ENCODE measurements at places on chromosomes 13 and 19. TPM values are rescaled to one million over a fixed set of nuclear protein-coding genes. Genes with fewer than 3 reads are reported as not detected.
A peak's percentile ranks its signal among the peaks of the same experiment; 100 is the strongest.

DNA sequence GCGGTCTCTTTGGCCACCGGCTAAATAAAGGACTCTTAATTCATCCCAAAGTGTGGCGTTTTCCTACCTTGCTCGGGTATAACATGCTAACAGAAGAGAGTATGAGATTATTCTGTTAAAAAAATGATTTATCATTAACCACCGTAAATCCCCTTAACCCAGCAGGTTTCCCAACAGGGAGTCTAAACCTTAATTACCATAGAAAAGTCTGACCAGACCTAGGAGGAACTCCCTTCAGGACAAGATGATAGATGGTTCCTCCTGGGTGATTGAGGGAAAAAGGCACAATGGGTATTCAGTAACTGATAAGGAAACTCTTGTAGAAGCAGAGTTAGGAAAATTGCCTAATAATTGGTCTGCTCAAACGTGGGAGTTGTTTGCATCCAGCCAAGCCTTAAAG, 193.7 kb downstream of the ZNF737 start:
- DNase-seq: no peak

DNA sequence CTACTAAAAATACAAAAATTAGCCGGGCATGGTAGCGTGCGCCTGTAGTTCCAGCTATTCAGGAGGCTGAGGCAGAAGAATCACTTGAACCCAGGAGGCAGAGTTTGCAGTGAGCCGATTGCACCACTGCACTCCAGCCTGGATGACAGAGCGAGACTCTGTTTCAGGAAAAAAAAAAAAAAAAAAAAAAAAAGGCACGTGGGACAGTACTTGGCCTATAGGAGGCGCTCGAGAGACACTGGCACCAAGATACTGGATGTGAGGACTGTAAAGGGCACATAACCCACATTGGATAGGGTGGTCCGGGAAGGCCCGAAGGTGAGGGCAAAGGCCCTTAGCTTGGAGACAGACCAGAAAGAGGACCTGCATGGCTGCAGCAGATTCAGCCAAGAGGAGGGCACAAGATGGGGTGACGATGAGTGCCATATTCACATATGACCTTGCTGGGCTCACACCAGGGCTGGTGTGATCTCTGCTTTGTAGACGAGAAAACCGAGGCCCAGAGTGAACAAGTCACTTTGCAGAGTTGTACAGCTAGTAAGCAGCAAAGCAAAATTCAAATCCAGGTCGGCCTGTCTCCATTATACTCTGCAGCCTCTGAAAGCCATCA, 89.4 kb downstream of the DPF1 start:
- no peak for DNase-seq

The LGALS14 gene
- not detected for total RNA-seq

- no peak for DNase-seq
These were observed 58.6 kb downstream of the WASF3 start for GRCh38 chr13:26616126-26616525.

The TUBB4A gene
- 0.26 TPM for total RNA-seq

The LAIR1 gene
- not detected for total RNA-seq

The SLITRK6 gene
- not detected for total RNA-seq

DNA sequence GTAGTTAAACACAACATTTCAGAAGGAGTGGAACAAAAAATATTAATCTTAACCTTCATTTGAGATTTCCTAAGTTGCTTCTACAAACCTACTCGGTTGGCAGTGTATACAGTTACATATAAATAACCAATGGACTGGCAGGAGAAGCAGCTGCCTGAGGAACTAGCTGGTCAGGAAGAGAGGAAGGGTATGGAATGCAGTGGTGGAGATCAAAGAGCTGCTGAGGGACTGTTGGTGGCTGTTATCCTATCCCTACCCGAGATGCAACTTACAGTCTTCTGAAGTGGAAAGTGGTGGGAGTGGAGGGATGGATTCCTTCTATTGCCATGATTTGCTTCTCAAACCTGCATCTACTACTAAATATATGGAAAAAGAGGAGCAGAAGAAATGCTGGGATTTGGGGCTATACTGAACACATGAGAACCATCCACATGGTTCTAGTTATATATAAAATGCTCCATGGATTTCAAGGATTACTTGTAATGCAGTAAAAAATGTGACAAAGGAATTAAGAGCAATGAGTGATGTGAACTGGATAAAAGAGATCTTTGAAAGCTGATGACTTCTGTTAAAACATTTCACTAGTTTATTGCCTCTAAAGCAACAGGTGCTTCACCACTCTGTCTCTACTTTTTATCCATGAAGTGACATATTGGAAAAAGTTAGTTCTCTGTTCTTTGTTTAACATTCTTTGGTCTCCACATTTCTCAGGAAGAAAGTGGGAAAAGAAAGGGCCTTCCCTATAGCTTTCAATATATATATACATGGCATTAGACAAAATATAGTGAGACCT, 29.9 kb downstream of the MICU2 start:
- no peak for DNase-seq

GRCh38 chr19:42199440-42200115, 17.9 kb downstream of the DEDD2 start:
- DNase-seq: no peak

The CYP4F11 gene
- total RNA-seq: not detected

DNA sequence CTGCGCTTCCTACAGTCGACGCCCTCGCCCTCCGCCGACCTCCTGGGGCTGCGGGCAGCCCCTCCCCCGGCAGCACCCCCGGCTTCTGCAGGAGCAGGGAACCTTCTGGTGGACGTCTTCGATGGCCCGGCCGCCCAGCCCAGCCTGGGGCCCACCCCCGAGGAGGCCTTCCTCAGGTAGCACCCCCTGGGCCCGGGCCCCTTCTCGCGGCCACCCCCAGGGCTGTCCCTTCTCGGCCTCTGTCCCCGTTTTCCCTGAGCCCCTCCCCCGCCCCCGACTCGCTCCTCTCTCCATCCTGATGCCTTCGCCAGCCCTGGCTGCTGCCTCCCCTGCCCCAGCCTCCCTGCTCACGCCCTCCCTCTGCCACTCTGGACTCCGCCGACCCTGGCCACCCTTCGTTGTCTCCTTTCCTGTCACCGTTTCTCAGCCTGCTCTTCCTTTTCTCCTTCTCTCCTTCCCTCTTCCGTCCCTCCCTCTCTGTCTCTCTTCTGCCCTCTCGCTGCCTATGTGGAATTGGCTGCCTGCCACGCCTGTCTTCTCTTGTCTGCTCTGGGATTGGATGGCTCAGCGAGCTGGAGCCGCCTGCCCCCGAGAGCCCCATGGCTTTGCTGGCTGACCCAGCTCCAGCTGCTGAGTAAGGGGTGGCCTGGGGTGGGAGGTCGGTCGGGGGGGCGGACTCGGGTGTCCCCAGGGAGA, 11.0 kb downstream of the FUZ start:
- no peak for DNase-seq

DNA sequence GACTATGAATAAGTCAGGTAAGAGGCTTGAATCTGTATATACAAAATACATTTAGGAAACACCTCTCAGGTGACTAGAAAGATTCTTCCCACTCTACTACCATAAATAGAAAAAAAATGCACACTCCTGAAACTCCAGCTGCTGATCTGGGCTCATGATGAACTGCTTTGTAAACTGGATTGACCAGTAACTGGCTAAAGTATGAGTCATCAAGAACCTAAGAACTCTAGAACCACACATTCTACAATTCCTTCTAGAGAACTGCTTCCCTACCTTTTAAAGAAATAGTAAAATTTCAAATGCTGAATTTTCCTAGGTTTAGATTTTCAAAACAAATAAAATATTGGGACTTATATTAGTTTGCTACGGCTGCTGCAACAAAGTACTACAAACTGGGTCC, 55.2 kb downstream of the ELF1 start:
- no peak for DNase-seq

- no peak for DNase-seq
These were observed 949 bp downstream of the SERTAD1 start for GRCh38 chr19:40424637-40425449.

DNA sequence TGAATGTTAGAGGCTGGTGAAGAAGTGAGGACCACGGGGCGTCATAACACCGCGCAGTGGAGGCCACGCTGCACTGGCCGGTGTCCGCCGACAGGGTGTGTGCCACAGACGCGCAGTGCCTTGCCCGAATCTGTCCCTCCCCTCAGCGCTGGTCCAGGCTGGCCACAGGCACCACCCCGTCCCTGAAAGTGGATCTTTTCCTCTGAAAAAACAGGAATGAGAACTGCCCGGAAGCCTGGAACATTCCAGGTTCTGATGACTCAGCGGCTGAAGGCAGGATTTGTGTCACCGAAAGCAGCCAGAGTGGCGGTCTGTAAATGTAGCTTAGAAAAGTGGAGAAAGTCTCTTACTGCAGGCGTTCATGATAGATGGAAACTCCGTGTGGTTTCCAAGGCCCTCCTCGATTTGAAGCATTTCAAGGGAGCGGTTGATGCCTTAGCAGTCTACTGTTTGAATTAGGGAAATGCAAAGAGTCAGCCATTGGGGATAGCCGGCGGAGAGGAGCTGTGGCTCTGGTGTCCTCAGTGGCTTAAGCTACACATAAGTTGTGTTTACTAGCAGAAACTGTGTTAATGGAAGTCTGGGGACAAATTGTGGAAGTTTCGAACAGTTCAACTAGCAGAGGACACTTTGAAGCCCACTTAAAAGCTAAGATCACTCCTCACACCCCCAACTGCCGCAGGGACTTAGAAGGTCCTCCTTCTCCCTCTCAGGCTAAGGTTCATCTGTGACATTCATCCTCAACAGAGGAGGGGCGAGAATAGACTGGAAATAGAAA, 70.8 kb downstream of the NUFIP1 start:
- peak; percentile 84 for DNase-seq

The TEKTIP1 gene
- total RNA-seq: not detected

- no peak for DNase-seq
These were observed 55.2 kb upstream of the GPR183 start for GRCh38 chr13:99362362-99362761.

GRCh38 chr19:31610018-31610417, 260.8 kb upstream of the TSHZ3 start:
- DNase-seq: no peak

- DNase-seq: no peak
These were observed 651.2 kb upstream of the MIR17HG start for GRCh38 chr13:90696254-90696653.
